ENCODE measurements at places on chromosomes 13 and 19.

DNA sequence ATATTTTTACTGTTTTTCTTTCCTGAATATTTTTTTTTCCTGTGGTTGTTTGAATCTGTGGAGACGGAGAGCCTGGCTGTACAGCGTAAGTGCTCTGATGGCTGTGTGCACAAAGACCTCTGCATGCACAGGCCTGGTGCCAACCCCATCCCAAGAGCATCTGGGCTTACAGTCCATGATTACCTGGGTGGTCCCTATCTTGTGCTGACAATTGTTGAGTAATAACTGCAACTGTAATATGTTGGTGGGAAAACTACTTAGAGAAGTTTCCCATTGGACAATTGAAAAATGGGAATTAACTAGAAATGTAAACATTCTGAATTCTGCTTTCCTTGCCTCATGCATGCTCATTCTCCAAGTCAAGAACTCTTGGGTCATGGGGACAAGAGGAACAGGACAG is 268.7 kb downstream of the SHISA2 start:
- no peak for DNase-seq

GRCh38 chr13:47903836-47904235 is 97.2 kb downstream of the SUCLA2 start:
- peak; percentile 25 for DNase-seq

- no peak for DNase-seq
Measured at GRCh38 chr13:43441464-43441863, 345.3 kb downstream of the ENOX1 start.

DNA sequence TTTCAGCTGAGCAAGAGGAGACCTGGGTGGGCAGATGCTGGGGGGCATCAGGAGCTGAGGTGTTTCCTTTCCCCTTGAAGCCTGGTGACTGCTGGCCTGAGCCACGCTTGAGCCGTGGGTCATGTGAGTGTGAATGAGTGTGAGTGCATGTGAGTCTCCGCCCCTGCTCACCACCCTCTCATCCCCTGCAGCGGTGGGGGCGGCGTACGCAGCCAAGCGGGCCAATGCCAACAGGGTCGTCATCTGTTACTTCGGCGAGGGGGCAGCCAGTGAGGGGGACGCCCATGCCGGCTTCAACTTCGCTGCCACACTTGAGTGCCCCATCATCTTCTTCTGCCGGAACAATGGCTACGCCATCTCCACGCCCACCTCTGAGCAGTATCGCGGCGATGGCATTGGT is 5.2 kb downstream of the B3GNT8 start:
- no peak for DNase-seq

DNA sequence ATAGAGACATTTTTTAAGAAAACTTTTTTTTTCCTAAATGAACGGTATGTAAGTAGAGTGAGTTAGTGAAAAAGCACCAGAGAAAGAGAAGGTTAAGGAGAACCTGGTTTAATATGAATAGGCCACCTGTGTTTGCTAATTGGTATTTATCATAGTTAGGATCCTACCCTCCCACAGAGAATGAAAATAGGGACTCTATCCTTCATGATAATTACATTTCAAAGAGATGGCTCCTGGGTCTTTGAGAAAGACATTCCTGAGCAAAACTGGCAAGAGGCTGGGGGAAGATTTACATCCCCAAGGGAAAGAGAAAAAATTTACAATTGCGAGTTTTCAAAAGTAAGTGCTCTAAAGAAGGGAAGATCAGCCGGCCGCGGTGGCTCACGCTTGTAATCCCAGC is 1284.5 kb downstream of the SLITRK1 start:
- no peak for DNase-seq

DNA sequence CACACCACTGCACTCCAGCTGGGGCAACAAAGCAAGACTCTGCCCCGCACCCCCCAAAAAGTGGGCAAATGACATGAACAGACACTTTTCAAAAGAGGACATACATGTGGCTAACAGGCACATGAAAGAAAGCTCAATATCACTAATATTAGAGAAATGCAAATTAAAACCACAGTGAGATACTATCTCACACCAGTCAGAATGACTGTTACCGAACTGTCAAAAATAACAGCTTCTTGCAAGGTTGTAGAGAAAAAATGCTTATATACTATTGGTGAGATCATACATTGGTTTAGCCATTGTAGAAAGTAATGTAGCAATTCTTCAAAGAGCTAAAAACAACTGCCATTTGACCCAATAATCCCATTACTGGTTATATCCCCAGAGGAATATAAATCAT is 99.5 kb upstream of the SPATA13 start:
- DNase-seq, result no peak

- DNase-seq, result no peak
Measured at GRCh38 chr13:25662516-25662915, 290.7 kb downstream of the ATP8A2 start.

GRCh38 chr19:48249502-48250014 is 6.2 kb downstream of the CARD8 start:
- DNase-seq, result no peak

DNA sequence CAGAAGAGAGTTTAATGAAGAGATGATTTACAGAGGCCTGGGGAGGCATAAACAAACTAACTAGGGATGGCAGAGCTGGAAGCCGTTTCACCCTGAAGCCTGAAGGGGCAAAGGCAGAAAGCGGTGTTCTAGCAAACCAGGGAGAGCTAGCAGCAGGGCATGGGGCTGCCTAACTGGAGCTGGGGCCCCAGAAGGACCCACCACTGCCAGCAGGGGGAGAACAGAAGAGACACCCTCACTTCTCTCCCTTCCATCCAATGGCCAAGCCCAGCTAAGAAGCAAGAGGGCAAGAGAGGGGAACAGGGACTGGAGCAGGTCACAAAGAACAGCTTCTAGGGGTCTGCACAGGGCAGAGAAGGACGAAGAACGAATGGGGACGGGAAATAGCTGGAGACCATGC is 195.5 kb downstream of the KATNAL1 start:
- no peak for DNase-seq

DNA sequence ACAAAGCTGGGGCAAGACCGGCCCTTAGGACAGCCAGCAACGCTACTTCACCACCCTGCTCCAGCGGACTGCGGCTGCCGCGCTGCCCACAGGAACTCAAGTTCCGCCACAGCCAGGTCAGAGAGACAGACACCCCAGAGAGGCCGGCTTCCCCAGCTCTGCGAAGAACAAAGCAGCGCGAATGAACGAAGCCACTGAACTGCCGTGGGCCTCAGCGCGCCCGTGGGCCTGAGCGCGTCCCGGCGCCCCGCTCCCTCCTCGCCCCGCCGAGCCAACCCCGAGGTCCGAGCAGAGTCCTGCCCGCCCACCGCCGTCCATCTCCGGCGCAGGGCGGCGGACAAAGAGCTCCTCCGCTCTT is 158.4 kb downstream of the RNF17 start:
- DNase-seq, result peak; percentile 6

GRCh38 chr19:1269065-1269477 is at the start of gene CIRBP:
Gene CIRBP, plus strand, starts transcription at chr19:1269332. Its CDS starts 1,602 bp downstream, at chr19:1270934.
- peak; percentile 99 for DNase-seq
